ENCODE measurements at places on chromosomes 16 and 17.
A peak's percentile ranks its signal among the peaks of the same experiment; 100 is the strongest.

DNA sequence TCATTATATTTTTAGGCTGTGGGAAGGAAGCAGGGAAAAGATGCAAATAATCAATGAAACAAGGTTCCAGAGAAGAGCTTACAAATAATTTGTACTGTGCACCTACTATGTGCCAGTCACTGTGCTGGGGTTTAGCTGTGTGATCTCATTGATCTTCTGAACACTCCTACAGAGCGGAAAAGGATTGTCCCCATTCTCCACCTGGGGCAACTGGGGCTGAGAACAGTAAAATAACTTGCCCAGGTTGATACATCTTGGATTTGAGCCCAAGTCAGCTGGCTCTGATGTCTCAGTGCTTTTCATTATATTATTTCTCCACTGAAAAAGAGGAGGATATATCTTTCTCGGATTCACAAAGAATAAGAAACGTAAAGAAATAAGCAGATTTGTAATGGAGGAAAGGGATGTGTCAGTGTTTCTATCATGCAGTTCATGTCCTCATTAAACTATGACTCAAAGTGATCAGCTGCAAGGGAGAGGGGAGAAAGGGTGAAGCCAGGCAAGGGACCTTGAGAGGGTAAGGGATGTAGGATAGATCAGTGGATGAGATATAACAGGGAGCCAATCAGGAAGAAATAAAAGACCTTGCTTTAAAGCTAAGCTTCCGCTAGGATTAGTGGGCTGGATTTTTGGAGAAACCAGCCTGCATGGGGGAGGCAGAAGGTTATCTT is 143.6 kb upstream of the NOL11 start:
- no peak for DNase-seq

- no peak for DNase-seq
Measured at GRCh38 chr16:15606518-15607220, 36.3 kb downstream of the MARF1 start.

- no peak for DNase-seq
Measured at GRCh38 chr17:56886288-56886731, 27.5 kb downstream of the TRIM25 start.

- no peak for DNase-seq
Measured at GRCh38 chr16:85759136-85759535, 8.2 kb upstream of the C16orf74 start.

DNA sequence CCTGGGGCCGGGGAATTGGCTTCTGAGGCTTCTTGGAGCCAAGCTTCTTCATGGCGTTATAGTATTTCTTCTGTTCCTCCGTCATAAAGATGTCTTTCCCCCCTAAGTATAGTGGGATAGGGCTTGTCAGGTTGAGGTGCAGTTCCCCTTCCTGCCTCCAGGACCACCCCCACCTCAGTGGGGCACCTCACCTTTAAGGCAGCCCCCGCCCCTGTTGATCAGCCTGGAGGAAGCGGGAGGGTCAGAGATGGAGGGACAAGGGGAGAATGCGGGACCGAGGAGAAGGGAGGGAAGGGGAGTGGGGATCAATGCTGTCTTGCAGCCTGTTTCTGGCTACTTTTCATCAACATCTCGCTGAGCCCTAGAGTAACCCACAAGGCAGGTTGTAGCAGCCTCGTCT is 11.6 kb upstream of the CD79B start:
- DNase-seq: no peak

DNA sequence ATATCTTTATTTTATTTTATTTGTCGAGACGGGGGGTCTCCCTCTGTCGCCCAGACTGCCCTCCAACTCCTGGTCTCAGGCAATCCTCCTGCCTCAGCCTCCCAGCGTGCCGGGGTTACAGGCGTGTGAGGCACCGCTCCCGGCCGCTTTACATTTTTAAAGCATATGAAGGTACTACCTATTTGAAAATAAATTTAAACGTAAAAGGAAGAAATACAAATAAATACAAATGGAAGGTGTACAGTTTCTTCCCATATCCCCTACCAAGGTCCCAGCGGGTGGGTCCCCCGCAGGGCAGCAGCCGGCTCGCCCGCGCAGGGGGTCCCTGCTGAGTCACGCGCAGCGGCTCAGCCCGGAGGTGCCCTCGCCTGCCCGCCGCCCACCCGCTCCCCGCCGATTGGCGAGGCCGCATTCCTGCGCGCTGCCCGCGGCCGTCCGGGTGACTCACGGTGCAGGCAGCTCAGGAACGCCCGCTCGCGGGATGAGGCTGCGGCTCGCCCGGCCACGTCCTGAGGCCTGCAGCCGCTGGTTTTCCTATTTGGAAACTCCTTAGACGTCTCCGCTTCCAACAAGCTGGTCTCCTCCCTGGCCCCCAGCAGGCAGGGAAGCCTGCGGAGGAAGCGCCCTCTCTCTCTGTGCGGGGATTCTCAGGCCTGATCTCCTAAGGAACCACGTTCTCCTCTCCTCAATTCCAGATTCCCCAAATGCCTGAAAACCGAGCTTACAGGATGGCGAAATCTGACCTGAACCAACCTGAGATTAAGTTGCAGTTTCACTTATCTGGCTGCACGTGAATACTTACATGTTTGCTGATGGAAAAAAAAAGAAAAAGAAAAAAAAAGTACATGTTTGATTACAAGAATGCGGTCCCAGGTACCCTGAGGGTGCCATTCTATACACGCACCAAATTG is 54.8 kb upstream of the MAP3K14 start:
- peak; percentile 100 for DNase-seq

- peak; percentile 77 for DNase-seq
Measured at GRCh38 chr17:66637491-66637890, 197.4 kb upstream of the CACNG5 start.

DNA sequence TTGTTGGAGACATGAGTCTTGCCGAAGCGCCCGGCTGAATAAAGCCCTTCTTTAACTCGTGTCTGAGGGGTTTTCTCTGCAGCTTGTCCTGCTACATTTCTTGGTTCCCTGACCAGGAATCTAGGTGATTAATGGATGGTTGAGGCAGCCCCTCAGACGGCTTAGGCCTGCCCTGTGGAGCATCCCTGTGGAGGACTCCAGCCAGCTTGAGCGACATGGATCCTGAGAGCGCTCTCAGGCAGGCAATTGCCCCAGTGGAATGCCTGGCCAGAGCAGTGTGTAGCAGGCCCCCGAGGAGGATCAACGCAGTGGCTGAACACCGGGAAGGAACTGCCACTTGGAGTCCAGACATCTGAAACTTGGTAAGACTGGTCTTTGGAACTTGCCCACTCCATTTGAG is 17.3 kb upstream of the ENDOV start:
- no peak for DNase-seq

DNA sequence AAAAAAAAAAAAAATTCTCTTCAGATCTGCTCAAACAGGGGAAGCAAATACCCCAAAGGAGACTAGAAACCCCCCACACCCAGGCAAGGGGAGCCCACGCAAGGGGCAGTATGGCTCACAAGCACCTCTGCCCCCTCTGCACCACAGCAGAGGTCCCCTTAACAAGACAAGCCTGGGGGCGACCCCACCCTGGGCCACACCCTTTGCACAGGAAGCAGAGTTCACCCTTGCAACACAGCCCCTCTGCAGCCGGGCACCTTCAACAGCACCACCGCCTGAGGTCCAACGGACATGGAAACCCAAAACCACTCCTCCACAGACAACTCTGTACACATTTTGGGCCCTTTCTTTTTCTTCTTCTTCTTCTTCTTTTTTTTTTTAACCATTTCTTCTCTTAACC is 12.8 kb downstream of the AXIN1 start:
- DNase-seq: no peak

- no peak for DNase-seq
Measured at GRCh38 chr17:38673707-38674013, 1.1 kb downstream of the EPOP start.

GRCh38 chr16:30551781-30552180 is 6.4 kb downstream of the ZNF764 start:
- DNase-seq: no peak

DNA sequence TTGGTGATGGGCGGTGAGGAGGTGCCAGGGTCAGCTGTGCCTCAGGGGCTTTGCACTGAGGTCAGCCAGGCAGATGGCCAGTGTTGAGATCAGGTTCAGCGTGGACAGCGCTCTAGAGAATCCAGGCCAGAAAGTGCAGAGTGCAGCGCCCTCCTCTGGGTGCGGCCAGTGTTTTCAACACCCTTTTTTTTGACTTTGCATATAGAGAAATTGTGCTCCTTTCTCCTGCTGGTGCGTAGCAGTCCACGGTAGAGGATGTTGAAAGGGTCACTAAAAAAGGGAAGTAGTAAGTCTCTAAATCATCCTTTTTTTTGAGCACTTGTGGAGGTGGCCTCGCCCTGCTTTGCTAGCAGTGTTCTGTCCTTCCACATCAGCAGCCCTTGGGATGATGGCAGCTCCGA is 53.9 kb downstream of the BANP start:
- DNase-seq: no peak

GRCh38 chr16:84260766-84261554 is 21.1 kb upstream of the KCNG4 start:
- DNase-seq: no peak
